CD4-positive, alpha-beta T cell treated with Interleukin-4 for 1 hour (primary cell): ENCODE measurements at places on chromosomes 6 and 20.
A peak's percentile ranks its signal among the peaks of the same experiment; 100 is the strongest.

- DNase-seq: no peak
Observed at GRCh38 chr20:43383026-43383795, 74.5 kb upstream of the SRSF6 start.

- DNase-seq: no peak
Observed at GRCh38 chr6:112234601-112235000, 19.8 kb downstream of the LAMA4 start.

DNA sequence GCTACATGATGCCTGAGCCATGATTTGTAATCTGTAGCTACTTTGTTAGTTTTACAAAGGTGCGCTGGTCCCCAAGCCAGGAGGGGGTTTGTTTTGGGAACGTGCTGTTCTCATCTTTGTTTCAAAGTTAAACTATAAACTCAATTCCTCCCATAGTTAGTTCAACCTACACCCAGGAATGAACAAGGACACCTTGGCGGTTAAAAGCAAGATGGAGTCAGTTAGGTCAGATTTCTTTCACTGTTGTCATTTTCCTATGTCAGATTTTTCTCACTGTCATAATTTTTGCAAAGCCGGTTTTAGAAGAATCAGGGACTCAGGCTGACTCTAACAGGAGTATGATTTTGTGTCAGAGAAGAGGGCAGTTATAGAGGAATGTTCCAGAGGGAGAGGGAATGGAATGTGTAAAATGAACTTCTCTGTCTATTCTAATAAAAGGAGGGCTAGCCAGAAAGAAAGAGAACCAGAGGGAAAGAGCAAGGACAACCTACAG is 2.3 kb upstream of the GMPR start:
- no peak for DNase-seq

DNA sequence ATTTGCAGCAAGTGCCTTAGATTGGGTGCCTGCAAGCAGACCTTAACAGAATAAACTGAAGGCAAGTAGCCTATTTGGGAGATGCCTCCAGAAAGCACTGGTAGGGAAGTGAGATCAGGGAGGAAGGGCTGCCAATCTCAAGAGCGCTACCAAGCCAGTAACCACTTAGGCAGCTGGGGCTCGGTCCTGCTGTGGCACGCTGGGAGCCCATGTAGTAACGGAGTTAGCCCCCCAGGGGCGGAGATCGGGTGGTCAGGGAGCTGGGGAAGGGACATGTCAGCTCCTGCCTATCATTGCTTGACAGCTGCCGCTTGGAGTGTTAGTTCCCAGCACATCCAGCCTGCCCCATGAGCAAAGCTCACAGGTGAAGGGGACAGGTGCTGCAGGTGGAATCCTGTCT is 127.0 kb downstream of the CEBPB start:
- DNase-seq: no peak

GRCh38 chr6:167303675-167304625 is 12.8 kb downstream of the UNC93A start:
- no peak for DNase-seq

GRCh38 chr6:5996714-5997419 is 9.9 kb downstream of the NRN1 start:
- no peak for DNase-seq

DNA sequence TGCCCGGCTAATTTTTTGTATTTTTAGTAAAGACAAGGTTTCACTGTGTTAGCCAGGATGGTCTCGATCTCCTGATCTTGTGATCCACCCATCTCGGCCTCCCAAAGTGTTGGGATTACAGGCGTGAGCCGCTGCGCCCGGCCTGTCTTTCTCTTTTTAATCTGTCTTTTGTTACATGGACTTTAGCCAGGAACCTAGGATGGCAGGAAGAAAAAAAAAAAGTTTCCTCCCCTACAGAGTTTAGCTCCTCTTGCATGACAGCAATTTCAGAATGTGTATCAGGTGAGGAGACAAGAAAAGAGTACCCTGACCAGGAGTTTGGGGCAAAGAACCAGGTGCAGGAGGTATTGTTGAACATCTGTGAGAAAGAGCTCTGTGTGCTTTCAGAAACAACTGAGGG is 21.4 kb upstream of the TXLNB start:
- no peak for DNase-seq

GRCh38 chr6:132612449-132613108 is 11.5 kb downstream of the TAAR2 start:
- peak; percentile 20 for DNase-seq

DNA sequence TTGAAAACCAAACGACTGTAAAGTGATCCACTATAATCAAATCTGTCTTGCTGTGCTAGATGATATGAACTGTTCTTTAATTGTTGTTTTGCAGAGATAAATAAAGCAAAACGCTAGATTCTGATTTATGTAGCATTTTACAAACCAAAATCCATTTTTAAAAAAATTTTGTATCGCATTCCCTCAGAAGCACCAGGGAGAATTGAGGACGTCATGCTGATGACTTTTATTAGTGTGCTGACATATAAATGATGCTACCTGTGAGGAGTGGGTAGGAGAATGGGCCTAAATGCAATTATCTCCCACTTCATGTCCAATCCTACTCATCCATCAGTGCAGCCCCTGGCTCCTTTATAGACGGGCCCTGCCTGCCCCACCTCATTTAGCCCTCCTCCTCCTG is 282.4 kb downstream of the PACRG start:
- DNase-seq: no peak

- DNase-seq: no peak
Observed at GRCh38 chr6:89978749-89979145, 84.5 kb downstream of the GJA10 start.

GRCh38 chr20:25048519-25048952 is 9.4 kb downstream of the ACSS1 start:
- no peak for DNase-seq

DNA sequence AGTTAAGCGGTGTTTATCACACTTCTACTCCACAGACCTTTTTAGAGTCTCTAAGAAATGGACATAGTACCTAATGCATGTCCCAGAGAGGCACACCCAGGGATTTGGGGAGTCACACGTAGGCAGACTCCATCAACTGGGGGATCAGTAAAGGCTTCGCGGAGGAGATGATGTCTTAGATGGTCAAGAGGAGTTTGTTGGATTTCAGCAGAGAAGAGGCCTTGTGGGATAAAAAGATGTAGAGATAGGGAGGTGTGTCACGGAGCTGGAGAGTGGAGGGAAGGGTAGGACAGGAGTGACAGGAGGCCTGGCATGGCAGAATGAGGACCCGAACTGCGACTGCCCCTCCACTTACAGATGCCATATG is 9.1 kb downstream of the DYNLRB1 start:
- no peak for DNase-seq

GRCh38 chr6:84871925-84872324 is 107.5 kb upstream of the TBX18 start:
- DNase-seq: no peak

DNA sequence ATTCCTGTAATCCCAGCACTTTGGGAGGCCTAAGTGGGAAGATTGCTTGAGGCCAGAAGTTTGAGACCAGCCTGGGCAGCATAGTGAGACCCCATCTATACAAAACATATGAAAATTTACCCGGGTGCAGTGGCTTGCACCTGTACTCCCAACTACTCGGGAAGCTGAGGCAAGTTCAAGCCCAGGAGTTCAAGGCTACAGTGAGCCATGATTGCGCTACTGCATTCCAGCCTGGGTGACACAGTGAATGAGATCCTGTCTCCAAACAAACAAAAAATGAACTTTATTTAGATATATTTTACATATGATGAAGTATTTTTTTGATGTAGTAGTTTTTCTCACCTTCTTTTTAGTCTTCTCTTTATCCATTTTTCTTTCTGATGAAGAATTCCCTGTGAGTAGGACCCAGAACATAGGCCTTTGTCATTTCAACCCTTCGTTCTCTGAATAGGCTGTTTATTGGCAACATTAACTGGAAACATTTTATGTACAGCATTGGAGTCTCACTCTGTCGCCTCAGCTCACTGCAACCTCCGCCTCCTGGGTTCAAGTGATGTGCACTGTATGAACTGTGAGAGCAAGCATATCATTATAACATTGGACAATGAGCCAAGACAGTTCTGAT is 10.9 kb downstream of the KIF3B start:
- DNase-seq: no peak

DNA sequence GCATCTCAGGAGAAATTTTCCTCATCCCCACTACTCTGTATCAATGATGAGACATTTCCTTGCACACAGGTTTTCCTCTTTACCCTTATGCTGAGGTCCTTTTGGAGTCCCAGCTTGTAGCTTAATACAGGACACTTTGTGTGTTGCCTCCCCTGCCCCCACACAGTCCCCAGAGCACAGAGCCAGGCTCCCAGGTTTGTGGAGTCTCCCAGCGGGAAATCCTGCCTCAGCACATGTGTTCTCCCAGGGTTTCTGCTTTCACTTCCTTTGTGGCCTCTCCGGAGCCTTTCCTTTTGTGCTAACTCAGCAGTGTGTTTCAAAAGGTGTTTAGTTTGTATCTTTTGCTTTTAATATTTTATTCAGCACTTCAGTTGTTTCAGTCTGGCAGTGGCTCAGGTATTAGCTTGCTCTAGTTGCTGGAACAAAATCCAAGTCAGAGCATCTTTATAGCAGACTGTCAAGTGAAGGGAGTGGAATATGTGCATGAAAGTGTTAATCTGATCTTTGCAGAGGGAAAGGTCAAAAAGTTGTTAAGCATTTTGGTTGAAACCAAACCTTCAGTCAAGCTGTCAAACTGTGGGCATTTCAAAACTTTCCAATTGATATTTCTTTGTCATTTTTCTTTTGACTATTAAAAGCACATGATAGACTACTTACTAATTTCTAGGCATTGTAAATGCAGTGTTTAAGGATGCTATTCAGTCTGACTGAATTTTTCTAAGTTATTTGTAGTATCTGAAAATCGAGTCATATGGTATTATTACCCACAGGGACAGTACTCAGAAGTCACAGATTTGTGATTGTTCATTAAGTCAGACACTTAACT is 8.6 kb downstream of the SNX9 start:
- no peak for DNase-seq
